ENCODE measurements at places on chromosomes 1 and 21.

DNA sequence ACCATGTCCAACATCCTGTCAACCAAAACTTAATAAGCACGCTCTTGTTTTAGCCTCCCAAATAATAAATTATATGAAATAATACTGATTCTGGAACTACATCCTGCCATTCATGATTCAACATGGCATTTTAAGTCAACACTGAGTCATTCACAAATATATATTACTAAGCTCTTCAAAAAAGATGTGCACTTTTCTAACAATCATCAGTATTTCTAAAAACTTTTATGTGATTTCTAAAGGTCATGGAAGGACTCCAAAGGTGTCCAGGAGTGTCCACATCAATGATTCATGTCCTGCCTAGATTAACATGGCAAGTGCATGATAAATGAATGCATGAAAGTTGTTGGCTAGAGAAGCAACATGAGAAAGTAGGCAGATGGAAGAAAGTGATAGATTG, 51.6 kb downstream of the NEGR1 start:
- no peak for DNase-seq

DNA sequence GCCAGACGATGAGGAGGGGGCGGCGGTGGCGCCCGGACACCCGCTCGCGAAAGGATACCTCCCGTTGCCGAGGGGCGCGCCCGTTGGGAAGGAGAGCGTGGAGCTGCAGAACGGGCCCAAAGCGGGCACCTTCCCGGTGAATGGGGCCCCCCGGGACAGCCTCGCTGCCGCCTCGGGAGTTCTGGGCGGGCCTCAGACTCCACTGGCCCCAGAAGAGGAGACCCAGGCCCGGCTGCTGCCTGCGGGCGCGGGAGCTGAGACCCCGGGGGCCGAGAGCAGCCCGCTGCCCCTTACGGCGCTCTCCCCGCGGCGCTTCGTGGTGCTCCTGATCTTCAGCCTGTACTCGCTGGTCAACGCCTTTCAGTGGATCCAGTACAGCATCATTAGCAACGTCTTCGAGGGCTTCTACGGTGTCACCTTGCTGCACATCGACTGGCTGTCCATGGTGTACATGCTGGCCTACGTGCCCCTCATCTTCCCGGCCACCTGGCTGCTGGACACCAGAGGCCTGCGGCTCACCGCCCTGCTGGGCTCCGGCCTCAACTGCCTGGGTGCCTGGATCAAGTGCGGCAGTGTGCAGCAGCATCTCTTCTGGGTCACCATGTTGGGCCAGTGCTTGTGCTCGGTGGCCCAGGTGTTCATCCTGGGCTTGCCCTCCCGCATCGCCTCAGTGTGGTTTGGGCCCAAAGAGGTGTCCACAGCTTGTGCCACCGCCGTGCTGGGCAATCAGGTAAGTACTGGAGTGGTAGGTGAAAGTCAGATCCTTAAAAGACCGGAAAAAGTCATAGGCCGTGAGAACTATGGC, 588 bp downstream of the FLVCR1 start:
- DNase-seq: peak; percentile 51

- DNase-seq: no peak
These were observed 109.0 kb downstream of the CACNA1E start for GRCh38 chr1:181592255-181592859.

DNA sequence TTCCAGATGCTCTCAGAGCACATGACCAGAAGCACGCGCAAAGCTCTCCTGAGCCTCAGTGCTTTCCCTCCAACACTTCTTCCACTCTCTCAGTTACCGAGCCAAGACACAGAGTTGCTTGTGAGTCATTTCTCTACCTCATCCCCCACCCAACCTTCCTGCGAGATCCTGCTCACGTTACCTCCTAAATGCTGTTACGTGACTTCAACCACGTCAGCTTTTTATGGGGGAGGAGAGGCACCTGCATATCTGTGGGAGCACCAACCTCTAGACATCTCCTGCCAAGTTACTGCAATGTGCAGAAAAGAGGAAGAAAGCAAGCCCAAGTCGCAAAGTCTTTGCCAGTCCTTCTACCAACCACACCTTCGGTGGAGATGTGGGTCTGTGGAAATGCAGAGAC, 27.2 kb upstream of the ERG start:
- DNase-seq: no peak
